Hepatocyte (in vitro differentiated cells): ENCODE measurements at places on chromosomes 1 and 21. TPM values are rescaled to one million over a fixed set of nuclear protein-coding genes. Genes with fewer than 3 reads are reported as not detected.

GRCh38 chr1:230792691-230793462 is 45.7 kb downstream of the CAPN9 start:
- no peak for DNase-seq

GRCh38 chr1:160404094-160404493 is 3.7 kb downstream of the VANGL2 start:
- DNase-seq, result peak; percentile 1

DNA sequence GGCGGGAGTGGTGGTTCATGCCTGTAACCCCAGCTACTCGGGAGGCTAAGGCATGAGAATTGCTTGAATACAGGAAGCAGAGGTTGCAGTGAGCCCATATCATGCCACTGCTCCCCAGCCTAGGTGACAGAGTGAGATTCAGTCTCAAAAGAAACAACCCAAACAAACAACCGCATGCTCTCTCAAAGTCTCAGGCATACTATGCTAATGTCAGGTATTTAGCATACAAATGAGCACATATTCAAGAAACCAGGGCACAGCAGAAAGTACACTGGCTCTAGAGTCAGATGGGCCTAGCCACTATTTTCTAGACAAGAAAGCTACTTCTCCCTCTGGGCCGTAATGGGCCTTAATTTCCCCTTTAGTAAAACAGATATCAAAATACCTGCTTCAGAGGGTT is 55.0 kb downstream of the ELAVL4 start:
- DNase-seq, result no peak

Gene EPHB2
- polyA plus RNA-seq, result 15.8 and 17.2 TPM in 2 replicates

DNA sequence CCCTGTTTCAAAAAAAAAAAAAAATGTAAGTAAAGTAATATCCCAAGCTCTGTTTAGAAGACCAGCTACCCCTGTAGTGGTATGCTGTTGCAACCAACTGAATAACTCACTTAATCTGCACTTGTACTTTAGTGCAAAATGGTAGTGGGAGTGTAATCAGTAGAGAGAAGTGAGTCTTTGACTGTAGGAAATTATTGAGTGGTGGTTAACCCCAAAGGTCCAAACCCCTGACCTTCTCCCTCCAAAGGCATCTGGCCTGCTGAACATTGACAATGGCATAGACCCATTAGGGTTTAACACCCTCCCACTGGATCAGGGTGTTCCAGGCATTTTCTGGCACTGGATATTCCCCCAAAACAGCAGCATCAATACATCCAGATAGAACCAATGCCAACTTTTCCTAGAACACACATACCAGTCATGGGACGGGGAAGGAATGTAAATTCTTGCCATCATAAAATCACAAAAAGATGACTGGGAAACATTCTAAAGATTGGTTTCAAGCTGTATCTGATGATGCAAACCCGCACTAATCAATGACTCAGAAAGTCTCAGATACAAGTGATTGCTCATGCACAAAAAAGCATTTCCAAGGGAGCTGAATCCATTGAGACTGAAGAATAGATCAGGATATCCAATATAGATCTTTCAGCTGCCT is 110.3 kb downstream of the MRPL39 start:
- DNase-seq, result no peak

DNA sequence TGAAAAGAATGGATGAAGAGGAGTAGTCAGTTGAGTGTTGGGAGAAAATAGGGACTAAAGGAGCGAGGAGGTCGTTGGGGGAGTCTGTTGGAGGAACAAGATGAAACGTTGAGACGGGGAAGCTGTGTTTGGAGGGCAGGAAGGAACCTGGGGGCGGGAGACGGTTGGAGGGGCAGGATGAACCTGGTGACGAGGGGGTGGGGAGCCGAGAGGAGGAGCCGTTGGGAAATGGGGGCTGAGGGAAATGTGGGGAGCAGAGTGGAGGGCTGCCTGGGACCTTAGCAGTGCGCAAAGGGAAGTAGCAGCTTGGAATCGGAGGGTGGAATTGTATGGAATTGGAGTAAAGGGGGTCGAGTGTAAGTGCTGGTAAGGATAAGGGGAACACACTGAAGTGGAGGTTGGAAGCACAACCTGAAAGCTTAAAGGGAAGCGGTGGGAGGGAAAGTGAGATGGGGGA is 630 bp downstream of the MTF2 start:
- peak; percentile 42 for DNase-seq

DNA sequence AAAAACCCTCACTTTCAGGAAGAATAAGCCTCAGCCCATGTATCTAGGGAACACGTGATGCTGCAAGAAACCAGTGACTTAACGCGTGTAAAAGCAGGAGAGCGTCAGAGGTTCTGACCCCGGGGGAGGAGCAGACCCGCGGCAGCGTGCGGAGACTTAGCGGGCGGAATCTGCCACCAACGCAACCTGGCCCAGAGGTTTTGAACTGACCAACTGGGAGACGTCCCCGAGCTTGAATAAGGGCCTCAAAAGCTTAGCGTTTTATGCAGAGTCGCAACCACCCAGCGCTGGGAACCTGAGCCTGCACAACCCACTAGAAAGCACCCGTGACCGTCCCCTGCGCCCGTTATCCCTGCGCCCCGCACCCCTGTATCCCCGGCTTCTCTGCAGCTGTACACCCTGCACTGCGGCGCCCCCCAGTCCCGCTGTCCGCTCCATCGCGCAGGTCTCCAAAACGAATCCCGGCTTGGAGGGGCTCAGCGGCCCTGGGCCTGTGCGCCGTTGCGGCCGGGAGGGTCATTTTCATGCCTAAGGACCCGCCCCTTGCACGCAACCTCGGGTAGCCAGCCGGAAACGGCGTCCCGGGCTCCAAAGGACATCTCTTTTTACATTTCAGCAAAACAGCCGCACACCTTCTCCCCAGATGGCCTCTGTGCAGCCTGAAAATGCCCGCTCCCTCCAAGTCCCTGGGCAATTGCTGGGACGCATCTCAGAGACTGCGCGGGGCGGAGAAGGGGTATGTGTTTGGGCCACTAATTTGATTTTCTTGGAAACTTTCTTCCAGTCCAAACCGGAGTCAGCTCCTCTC is 29.4 kb upstream of the TRIM17 start:
- peak; percentile 69 for DNase-seq

GRCh38 chr1:237033061-237033460 is 8.9 kb upstream of the RYR2 start:
- no peak for DNase-seq

DNA sequence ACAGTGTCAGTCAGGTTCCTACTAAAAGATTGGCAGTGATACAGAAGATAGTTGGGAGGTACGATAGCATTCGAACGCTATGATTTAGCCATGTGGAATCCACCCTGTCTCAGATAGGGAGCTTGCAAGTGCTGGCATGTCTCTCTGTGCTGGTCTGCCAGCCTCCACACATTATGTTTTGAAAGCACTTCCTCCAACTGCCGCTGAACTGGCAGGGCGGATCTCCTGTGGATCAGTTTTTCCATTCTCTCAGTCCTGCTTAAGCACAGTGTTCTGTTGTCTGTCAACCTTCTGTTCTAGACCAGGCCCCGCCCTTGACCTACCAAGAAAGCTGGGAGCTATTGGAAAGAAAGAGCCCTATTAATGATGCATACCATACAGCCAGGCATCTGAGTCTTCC is 65.5 kb upstream of the PALMD start:
- DNase-seq, result peak; percentile 44

Gene NHLH1
- polyA plus RNA-seq, result not detected in 2 replicates

- no peak for DNase-seq
These were observed 280.8 kb downstream of the SPATA17 start for GRCh38 chr1:217911908-217912307.

Gene UCHL5
- polyA plus RNA-seq, result 30.8 and 36.6 TPM in 2 replicates

Gene MRPL20
- polyA plus RNA-seq, result 176 and 193 TPM in 2 replicates
